HT-29 (cell line): ENCODE measurements at places on chromosomes 2 and 18.

GRCh38 chr2:225022188-225022587, 20.1 kb downstream of the DOCK10 start:
- no peak for DNase-seq

DNA sequence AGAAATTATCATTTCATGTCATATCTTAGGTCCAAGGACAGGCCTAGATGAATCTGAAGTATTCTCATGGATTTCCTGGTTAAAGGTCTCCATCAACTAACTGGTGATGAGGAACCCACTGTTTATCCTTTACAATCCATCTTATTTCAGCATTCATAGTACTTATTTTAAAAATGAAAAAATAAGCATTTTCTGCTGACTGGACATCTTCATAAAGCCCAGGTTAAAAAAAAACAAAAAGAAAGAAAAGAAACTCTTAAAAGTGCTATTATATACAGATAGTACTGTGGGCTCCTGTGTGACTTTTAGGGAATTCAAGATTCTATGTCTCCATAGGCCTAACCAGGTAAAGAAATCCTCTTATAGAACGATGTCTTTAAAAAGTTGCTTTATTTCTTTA, 7.1 kb downstream of the ERBB4 start:
- no peak for DNase-seq

DNA sequence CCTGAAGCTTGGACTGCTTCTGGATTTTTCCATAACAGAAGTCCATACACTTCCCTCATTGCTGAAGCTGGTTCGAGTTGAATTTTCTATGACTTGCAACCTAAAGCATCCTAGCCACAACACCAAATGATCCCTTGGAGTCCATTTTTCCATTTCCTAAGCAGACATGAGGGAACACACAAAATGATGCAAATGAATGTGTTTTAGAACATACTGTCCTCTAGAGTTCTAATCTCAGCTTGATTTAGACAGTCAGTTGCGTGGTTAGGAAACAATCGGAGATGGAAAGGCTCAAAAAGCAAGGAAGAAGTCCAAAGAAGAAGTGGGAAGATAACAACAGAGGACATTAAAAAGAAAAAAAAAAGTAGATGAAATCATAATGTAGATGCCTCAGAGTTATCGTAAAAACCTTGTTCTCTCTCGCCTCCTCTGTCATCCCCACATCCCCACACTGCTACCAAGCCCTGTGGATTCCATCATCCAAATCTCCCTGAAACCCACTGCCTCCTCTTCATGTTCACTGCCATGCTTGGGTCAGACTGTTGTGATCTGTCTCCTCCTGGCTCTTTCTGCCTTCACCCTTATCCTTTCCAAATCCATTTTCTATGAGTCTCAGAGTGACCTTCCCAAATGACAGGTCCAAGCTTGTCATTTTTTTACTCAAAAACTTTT, 58.4 kb downstream of the TMEM247 start:
- DNase-seq = no peak

DNA sequence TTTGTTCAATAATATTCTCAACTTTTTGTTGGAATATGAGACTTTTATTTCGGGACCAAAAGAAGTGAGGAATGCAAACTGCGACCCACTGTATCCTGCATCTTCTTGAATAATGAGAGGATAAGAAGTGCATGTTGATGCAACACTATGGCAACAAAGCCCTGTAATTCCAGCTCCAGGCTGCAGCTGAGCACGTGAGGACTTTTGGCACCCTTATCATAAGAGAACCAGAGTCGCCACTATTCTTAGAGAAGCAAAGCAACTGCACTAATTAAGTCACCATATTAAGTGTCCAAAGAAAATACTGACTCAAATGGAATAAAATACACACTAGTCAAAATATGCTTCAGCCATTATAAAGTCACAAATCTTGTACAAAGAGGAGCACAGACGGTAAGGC, 65.8 kb downstream of the FAM210A start:
- no peak for DNase-seq

- no peak for DNase-seq
These were observed 141.7 kb upstream of the CAB39 start for GRCh38 chr2:230570987-230571386.

- peak; percentile 14 for DNase-seq
These were observed 35.4 kb downstream of the PROC start for GRCh38 chr2:127453392-127454171.

GRCh38 chr18:30545393-30545792, 497.1 kb downstream of the DSC3 start:
- no peak for DNase-seq

- no peak for DNase-seq
These were observed 40.5 kb downstream of the ABHD3 start for GRCh38 chr18:21664069-21664468.

GRCh38 chr2:15521641-15522181, 39.4 kb downstream of the NBAS start:
- no peak for DNase-seq

DNA sequence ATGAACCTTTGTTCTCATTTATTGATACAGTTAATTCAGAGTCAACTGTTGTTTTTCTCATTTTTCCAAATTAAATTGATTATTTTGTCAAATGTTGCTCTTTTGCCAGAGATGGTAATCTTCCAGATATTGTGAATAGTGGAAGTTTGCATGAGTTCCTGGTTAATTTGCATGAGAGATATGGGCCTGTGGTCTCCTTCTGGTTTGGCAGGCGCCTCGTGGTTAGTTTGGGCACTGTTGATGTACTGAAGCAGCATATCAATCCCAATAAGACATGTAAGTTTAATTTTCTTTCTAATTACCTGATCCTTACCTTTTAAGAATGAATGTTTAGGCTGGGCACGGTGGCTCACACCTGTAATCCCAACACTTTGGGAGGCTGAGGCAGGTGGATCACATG, 7.8 kb downstream of the CYP20A1 start:
- no peak for DNase-seq

GRCh38 chr2:129428086-129428660, 551.3 kb upstream of the RAB6C start:
- no peak for DNase-seq

GRCh38 chr2:33084433-33084832, 137.7 kb downstream of the LTBP1 start:
- DNase-seq = no peak

DNA sequence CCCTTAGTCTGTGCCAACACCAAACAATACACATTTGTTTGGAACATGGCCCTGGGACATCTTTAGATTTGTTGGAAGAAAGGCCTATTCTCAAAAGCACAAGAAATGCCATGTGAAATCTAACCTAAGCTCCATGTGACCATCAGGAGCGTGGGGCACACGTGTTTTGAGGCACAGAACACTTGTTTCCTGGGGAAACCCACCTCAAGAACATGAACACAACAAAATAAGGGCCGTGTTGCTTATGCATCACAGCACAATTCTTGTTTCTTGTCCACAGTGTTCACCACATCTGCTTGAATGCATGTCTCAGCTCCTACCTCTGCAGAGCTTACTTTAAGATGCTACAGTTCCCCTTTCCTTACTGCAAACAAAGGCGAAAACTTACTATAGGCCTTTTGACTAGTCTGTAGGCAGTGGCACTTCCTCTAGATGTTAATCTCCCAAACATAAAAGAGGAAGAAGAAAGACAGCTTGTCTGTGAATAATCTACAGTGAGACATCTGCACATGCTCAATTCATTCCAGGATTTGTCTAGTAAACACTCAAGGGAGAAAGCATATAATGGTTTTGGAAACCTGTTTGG, 165.0 kb downstream of the ANKRD44 start:
- peak; percentile 14 for DNase-seq

GRCh38 chr2:10617241-10617640, 72.5 kb downstream of the NOL10 start:
- DNase-seq = no peak

DNA sequence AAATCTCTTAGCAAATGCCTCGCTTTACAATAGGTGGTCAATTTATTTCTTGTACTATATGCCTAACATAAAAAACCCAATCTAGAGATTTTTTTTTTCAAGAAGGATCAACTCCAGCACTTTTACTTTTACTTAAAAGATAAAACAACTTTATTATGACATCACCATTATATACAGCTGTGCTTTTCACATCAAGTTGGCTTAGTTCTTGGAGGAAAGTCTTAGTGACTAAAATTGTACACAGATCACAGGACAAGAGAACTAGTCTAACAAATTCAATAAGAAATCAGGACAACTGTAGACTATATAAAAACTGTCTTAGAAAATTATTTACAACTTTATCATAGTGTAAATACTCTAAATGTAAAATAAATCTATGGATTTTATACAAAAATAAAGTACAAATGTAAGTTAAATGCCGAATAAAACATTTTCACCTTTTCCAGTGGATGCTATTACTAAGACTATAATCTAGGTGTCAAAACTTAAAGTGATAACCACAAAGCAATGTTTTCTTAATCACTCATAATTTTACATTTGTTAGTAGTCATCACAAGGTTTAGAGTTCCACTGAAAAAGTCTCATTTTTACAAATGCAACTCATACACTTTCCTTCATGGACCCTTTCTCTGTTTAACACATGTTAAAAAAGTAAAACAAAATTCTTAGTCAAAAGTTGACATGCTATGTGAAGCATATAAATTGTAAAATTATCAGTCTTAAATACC, 5.4 kb upstream of the CD302 start:
- no peak for DNase-seq

- no peak for DNase-seq
These were observed 77.1 kb upstream of the NARS1 start for GRCh38 chr18:57698571-57699276.

GRCh38 chr2:241242306-241242705, 53.8 kb downstream of the ANO7 start:
- no peak for DNase-seq

GRCh38 chr2:111618226-111618977, 265.6 kb downstream of the ANAPC1 start:
- no peak for DNase-seq

GRCh38 chr2:72147303-72147971, at the start of gene CYP26B1:
Gene CYP26B1, minus strand, starts transcription at chr2:72147862. Its CDS starts 28 bp downstream, at chr2:72147834.
- DNase-seq = no peak

DNA sequence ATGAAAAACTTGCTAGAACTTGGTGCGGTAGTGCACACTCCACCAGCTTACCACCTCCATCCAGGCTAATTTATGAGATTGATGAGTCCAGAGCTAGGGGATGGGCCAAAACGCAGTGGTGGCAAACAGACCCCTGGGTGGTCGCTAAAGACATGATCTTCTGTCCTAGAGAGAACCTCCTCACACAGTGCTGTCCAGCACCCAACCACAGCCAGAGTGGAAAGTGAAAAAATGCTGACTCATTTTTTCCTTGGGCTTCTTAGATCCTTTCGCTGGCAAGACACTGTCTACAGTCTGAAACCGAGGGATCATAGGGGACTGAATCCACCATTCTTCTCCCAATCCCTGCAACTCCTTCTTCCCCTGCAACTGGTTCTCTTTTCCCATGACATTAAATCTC, 4.1 kb downstream of the ANTXR1 start:
- DNase-seq = no peak

DNA sequence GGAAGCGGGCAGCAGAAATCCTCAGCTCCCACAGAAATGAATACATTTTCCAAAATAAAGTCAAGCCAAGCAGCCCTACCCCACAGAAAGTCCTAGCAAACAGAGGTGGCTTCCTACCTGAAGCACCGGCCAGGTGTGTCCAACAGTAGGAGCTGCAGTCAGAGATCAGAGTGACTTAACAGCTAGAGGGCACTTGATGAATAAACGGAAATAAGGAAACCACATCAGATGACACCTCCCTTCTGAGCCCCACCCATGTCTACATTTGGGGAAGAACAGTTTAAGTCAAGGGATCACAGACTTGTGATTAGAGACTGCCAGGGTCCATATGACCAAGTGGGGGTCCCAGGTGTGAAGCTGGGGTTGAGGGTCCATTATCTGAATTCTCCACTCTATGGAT, at the start of gene CXCR1:
TSS of gene CXCR1 (minus strand) at position 172 of the 400 bp plus-strand sequence. CDS start 1,751 bp downstream, outside the sequence.
- no peak for DNase-seq

DNA sequence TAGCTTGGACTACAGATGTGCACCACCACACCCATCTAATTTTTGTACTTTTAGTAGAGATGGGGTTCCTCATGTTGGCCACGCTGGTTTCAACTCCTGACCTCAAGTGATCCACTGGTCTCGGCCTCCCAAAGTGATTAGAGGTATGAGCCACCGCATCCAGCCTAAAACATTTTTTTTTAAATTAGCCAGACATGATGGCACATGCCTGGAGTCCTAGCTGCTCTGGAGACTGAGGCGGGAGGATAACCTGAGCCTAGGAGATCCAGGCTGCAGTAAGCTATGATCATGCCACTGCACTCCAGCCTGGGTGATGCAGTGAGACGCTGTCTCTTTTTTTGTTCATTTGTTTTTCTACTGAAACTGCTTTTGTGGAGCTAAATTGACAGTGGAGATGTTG, 64.6 kb upstream of the ATG16L1 start:
- no peak for DNase-seq

- no peak for DNase-seq
These were observed 7.6 kb downstream of the KCNG2 start for GRCh38 chr18:79805211-79805887.

- no peak for DNase-seq
These were observed 53.5 kb downstream of the RDH14 start for GRCh38 chr2:18506883-18507509.

GRCh38 chr2:31274401-31275075, 40.6 kb downstream of the EHD3 start:
- DNase-seq = no peak

DNA sequence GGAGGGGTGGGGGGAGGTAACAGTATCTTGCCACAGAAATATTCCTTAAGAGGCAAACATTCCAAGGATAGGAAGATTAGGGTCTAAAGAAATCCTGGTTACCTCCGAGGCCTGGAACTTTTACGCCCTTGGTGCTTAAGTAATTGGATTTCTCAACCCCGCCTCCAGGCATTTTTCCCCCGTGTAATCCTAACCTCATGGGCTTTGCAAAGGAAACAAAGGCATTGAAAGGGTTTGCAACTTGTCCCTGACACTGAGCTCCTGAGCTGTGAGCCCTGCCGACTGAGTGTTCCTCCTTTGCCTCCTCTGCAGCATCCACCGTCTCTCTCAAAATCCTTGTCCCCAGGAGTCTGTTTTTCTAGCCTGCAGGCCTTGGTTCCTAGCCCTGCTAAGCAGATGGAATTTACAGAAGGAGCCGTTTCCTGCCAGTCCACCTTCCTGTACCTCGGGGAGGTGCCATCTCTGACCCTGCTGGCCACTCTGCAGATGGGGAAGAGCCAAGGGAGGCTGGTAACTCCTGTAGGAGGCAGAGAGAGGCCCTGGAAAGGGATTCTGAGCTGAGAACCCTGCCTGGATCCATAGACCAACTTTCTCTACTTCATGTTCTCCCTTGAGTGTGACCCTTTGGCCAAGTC, 24.2 kb downstream of the TET3 start:
- no peak for DNase-seq
